ENCODE measurements at places on chromosomes 11 and 22.

DNA sequence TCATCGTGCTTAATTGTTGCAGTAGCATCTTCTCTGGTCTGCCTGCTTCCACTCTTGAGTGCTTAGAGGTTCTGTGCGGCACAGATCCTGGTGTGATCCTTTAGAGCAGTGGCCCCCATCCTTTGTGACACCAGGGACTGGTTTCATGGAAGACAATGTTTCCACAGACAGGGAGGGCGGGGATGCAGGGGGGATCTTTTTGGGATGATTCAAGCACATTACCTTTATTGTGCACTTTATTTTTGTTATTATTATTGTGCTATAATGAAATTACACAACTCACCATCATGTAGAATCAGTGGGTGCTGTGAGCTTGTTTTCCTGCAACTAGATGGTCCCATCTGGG is 76.8 kb upstream of the SHANK2 start:
- no peak for DNase-seq

GRCh38 chr22:30626413-30626812 is 9.2 kb upstream of the SLC35E4 start:
- no peak for DNase-seq

GRCh38 chr11:14075118-14076078 is 112.9 kb downstream of the SPON1 start:
- no peak for DNase-seq

DNA sequence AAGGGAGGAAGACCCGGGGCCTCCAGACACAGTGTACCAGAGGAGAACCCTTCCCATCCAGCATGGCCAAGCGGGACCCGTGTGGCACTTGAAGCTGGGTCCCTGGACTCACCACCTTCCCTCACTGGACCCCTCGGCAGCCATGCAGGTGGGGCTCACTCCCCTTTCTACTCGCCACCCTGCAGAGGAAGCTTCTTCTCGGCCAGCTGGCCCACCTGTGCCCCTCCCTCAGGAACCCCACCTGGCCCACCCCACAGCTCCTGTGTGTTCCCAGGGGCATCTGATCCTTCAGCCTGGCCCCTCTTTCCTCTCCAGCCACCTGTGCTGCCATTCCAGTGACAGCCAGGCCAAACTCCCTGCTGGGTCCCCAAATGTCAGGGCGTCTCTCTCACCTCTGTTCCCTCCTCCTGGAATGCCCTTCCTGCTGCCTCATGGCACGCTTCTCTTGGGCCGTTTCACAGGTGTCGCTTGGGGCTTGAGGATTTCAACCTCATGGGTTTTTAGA is 38.0 kb downstream of the IGF2 start:
- DNase-seq, result no peak

DNA sequence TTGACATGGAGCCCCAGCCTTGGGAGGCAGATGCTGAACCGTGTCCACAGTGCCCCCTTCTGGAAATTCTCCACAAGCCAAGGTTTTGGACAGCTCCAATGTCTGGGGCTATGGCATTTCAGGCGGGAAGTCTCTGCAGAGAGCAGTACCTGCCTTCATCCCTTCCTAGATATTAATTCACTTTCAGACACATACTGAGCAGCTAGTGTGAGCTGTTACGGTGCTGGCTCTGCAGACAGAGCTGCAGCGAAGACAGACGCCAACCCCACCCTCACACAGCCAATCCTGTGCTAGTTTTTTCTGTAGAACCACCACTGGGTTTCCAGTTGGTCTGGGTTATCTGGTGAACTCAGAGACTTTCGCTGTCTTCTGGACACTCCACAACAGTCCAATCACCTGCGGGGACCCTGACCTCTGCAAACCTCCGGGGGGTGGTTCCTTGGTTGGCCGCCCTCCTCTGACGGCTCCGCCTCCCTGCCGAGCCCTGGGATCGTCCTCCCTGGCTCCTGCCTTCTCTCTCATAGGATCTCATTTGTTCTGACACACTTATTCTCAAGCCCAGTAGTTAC is 9.1 kb downstream of the LMF2 start:
- no peak for DNase-seq

DNA sequence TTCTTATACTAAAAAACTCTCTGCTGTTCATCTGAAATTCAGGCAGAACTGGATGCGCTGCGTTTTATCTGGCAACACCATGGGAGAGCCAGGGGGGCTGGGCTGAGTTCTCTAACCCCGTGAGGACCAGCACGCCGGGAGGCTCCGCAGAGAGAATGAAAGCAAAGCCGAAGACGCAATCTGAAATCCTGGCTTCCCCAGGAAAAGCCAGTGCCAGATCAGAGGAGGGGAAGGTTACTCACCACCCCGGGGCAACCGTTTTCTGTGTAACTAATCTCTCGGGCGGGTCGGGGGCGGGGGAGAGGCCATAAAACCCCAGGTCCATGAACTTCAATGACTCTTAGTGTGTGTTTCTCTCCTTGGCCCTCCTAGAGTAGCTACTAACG is 99.4 kb downstream of the SHANK2 start:
- no peak for DNase-seq

- DNase-seq, result no peak
Observed at GRCh38 chr22:46678785-46679700, 58.9 kb downstream of the GRAMD4 start.

DNA sequence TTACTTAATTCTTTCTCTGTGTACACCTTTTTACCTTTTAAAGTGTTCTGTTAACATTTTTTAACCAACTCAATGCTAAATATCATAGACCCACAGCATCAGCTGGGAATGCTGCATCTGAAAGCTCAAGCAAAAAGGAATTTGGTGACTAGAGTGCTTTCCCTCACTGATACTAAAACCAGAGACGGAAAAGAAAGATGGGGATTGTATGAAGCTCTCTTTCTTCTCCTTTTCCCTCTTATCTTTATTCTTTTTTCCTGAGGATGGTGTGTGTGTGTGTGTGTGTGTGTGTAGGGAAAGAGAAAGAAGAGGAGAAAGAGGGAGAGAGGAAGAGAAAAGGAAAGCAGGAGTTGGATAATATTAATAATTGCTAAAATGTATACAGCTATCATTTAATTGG is 4.1 kb upstream of the SIK2 start:
- no peak for DNase-seq
